LNCaP clone FGC (cell line): ENCODE measurements at places on chromosomes 6 and 20.

DNA sequence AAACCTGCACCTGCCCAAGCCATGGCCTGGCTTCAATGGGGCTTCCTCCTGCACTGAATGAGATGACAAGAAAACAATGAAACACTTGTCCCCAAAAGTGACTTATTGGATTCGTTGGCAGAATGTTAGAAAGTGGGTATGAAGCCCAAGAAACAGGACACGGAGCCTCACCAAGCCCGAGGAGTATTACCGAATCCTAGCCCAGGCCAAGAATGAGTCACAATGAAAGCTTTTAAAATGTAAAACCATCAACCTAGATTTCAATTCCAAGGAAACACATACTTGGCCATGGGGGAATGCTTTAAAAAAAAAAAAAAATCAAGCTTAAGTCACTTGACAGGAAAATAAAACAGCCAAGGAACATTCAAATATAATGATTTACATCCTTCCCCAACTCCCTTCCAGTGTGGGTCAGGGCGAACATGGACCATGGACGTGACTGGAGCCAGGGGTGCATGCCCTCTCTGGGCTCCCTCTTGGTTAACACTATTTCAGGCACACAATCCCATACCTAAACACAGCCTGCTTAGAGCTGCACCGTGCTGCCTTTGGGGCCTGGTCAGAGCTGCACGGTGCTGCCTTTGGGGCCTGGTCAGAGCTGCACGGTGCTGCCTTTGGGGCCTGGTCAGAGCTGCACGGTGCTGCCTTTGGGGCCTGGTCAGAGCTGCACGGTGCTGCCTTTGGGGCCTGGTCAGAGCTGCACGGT, 3.1 kb upstream of the STX16 start:
- no peak for DNase-seq

DNA sequence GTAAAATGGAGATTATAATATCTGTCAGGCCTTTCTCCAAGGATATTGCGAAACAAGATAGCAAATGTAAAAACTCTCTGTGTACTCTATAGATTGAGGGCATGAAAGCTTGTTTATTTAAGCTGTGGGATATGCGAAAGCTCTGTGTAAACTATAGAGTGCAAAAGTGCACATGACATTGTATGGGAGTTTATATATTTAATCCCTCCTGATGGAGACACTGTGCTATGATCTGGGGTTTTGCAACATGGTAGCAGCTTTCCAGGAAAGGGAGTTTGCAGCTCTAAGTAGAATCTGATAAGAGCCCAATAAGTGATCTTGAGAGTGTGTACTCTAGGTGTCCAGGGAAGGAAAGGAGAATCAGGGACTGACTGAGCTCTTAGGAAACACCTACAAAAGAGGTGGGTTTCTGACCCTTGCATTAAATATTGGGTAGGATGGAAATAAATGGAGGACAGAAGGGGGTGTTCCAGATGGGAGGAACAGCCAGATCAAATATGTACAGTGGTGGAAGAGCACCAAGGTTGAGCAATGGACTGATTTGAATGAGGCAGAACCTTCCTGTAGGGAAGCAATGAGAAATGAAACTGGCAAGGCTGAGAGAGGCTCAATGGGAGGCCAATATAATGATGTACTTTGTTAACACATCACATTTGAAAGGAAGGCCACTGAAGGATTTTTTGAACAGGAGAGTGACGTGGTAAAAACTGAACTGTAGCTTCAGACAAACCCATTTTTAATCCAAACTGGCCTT, 450.1 kb downstream of the GJA1 start:
- DNase-seq = peak; percentile 84

GRCh38 chr6:166174031-166174430, 6.4 kb upstream of the TBXT start:
- DNase-seq = no peak

DNA sequence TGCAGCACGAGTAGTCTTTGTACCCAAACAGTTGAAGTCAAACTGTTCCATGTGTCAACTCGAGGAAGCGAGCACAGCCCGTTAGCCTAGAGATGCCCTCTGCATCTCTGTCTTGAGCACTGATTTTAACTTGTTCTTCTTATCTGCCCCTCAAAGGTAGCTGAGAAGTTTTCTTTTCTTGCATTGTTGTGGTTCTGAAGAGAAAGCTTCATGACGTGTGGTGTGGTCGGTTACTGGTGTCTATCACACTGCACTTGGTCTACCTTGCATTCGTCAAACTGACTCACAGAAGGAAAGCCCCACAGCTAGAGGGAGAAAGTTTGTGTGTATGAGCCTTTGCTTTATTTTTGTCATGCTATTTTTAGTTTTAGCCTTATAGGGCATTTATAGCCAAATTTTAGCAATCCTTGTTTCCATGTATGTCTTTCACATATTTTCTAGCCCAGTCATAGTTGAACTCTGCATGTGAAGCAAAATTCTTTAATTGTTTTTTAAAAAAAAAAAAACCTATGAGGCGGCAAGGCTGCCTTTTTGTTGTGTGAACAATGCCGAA, 115.1 kb downstream of the JAG1 start:
- DNase-seq = no peak
